ENCODE measurements at places on chromosomes 7 and 10.
A peak's percentile ranks its signal among the peaks of the same experiment; 100 is the strongest.

DNA sequence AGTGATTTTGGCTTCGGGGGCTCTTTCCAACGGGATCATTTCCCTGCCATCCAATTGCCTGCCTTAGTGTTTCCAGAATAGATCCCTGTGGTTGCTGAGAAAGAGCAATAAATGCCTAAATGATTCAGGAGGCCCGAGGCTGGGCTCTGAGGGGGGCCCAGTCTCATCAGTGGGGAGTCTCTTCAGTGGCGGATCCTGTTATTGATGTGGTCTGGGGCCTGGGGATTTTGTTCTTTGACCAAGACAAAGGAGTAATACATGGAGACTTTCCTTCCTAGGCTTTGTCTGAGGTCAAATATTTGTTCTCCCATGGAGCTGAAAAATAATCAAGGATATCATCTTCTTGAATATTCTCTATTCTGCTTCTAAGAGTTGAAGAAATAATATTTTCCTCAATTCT, 40.8 kb downstream of the TAS2R41 start:
- no peak for DNase-seq

DNA sequence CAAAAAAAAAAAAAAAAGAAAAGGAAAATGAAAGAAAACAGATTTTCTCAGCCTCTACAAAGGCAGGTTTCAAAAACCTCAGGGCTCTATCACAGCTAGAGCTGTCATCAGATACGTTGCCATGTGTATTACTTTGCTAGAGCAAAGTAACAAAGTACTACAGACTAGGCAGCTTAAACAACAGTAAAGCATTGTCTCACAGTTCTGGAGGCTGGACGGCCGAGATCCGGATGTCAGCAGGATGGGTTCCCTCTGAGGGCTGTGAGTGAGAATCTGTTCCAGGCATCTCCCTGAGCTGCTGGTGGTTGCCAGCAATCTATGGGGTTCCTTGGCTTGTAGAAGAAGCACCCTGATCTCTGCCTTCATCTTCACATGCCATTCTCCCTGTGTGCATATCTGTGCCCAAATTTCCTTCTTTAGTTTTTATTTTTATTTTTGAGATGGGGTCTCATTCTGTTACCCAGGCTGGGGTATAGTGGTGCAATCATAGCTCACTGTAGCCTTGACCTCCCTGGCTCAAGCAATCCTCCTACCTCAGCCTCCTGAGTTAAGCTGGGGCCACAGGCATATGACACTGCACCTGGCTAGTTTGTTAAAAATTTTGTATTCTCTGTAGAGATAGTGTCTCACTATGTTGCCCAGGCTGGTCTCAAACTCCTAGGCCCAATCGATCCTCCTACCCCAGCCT, 48.9 kb upstream of the KDM7A start:
- no peak for DNase-seq

DNA sequence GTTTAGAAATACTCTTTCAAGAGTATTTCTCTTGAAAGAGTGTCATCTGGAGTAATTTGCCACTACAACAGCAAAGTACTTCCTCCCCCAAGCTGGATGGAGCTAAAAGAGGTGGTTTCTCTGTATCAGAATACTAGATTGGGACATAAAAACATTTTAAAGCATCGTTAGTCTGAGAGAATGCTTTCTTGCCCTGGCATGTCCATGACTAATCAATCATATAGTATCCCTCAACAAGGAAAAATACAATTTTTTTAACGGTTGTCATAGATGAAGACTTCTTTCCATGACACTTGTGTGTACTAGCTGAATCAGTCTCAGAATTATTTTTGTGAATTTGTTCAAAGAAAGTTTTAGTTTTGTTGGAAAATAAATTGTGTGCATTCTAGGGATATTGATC, 237.9 kb downstream of the NEBL start:
- no peak for DNase-seq

DNA sequence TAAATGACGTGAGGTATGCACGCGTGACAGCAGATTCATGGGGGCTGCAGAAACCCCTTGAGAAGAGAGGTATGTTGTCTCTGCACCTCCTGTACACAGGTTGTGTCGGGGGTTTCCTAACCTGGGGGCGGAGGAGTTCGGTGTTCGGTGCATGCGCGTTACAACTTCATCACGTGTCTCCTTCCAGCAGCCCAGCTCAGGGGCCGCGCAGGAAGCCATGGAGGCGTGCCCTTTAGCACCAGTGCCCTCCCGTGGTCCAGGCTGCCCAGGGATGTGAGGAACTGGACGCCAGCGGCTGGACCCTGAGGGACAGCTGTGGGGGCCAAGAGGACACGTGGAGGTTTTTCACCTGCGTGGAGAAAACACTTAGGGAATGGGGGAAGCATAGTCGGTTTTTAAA, 186.4 kb downstream of the EBF3 start:
- no peak for DNase-seq

DNA sequence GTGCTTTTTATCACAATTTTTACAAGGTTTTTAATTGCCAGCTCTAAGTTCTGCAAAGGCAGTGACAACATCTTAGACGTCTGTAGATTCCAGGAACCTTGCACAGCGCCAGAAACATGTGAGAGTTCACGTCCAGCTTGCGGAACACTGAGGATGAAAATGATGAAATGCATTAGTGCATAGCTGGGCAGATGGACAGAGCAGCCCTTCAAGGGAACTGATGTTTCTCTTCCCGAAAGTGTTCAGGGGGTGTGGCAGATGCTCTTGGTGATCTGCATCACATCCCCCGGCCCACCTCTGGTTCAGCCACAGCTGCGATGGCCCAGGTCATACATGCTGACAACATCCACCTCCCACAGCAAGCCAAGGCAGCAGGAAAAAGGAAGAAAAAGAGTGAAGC, 40.9 kb downstream of the ITIH5 start:
- peak; percentile 83 for DNase-seq

DNA sequence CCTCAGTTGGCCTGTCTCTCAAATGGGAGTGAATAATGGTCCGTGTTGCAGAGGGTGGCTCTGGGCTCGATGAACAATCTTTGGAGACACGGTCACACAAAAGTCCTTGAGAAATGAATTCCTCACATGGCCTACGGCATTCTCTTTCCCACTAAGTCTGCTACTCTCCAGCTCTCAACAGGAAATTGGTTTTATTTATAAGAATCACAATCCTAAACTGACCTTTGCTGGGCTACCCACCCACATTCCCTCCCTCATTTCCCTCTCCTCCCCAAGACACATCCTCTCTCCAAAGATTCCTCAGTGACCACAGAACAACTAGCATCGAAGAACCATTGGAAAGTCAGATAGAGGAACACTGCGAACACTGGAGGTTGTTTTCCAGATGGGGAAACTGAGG, 4.7 kb downstream of the AFAP1L2 start:
- DNase-seq: no peak

- DNase-seq: no peak
Measured at GRCh38 chr7:47714669-47715607, 133.0 kb upstream of the TNS3 start.

DNA sequence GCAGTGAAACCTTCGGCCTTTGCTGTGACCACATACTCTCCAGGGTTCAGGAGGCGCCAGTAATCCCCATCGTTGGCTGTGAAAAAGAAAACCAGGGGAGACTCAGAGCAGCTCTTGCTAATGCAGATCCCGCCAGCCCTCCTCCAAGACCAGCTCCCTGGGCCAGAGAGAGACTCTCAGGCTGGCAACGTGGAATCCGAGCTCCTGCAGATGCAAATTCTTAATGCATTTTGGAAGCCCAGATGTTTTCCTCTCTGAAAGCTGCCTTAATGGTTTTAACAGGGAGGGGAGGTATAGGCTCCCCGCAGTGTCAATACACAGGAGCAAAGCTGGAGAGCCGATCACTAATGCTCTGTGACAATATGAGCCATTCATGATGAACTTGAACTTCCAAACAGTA, 80.8 kb downstream of the GPR26 start:
- no peak for DNase-seq

GRCh38 chr7:118626739-118627138, 402.2 kb downstream of the ANKRD7 start:
- DNase-seq: no peak

- no peak for DNase-seq
Measured at GRCh38 chr10:118412132-118412760, 70.1 kb upstream of the FAM204A start.

DNA sequence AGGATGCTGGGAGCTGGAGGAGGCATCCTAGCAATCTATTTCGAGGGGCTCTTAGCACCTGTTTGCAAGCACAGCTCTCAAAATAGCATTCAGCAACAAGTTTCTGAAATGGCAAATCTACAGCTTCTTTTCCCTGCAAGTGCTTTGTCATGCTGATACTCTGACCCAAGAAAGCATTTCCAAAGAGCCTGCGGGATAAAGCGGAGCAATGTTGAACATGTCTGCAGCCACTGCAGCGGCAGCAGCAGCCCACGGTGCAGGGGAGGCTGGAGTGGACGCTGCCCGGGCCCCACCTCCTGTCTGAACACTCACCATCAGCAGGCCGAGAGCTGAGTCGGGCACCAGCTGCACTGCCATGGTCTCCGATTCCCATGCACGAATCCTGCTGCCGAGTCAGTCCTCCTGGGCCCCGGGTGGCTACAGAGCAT, 964 bp downstream of the FRMD4A start:
- DNase-seq: no peak

- no peak for DNase-seq
Measured at GRCh38 chr10:76922666-76923065, 714.9 kb downstream of the KCNMA1 start.

GRCh38 chr7:105677817-105678573, 96.7 kb upstream of the EFCAB10 start:
- no peak for DNase-seq

- no peak for DNase-seq
Measured at GRCh38 chr10:108052981-108053380, 888.5 kb upstream of the SORCS1 start.

DNA sequence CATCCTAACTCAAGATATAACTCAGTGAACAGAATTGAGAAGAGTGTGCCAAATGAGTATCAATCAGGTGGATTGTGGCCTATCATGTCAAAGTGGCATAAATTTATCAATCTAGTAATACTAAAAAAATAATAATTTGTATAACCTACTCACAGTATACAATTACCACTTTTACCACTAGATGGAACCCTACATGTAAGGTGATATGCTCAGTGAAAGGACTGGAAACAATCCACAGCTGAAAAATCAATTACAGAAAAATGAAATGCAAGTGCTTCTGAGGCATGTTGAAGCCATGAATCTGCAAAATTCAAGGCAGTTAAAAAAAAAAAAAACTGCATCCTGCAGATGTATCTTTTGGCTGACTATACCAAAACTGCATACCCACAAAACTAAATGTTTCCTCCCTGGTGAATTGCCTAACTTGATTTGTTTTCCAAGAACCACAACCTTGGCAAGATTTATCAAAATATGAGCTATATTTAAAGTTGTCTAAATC, 13.9 kb downstream of the ARHGAP19 start:
- no peak for DNase-seq

DNA sequence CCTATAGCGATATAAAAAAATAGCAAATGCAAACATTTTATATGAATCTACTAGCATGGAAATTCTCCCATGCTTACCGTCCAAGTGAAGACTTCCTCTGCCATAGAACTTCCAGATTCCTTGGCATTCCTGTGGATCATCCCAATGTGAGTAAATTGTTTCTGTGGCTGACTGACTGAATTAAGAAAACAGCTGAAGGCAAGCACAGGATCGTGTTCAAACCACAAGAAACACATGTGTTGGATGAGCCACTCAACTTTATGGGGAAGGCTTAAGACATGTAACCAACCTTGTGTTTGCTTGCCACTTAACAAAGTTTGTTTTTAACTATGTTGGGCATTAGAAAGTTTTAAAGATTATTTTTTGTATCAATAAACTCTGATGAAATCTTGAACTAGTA, 2.6 kb upstream of the MYPN start:
- no peak for DNase-seq

DNA sequence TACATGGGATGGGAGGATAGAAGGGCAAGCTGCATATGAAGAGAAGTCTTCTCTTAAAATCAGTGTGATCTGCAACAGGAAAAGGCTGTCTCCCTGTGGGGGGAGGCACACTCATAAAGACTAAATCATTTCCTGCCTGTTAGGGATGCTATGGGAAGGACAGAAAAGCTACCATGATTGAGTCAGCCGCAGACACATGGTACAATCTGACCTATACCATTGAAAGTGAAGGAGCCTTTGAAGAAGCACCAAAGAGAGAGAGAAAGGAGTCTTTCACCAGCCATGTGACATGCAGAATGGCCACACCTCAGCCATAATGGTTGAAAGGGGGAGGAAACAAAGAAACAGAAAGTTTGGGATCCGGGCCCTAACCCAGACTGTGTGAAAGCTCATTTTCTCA, 29.1 kb downstream of the NUDCD3 start:
- no peak for DNase-seq

GRCh38 chr7:65325793-65326432, 47.7 kb upstream of the ZNF92 start:
- DNase-seq: no peak

DNA sequence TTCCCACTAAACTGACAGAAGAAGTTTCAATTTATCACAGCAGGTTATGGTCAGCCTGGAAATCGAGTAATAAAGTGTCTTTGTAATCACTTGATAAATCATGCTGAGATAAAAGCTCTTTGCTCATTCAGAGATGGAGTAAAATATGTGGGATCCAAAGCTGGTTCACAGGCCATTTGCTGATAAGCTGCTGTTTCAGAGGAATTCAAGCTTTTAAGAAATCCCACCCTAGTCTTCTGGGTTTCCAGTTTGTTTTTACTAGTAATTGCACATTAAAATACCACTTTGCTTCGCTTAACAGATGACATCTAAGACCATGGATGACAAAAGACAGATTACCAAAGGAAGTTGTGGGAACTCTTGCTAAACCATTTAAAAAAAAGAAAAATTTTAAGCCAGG, 37.4 kb upstream of the CDK6 start:
- no peak for DNase-seq

- DNase-seq: no peak
Measured at GRCh38 chr10:123146894-123147634, 872 bp upstream of the HMX2 start.

GRCh38 chr7:95102662-95103061, 195.3 kb downstream of the PPP1R9A start:
- no peak for DNase-seq

DNA sequence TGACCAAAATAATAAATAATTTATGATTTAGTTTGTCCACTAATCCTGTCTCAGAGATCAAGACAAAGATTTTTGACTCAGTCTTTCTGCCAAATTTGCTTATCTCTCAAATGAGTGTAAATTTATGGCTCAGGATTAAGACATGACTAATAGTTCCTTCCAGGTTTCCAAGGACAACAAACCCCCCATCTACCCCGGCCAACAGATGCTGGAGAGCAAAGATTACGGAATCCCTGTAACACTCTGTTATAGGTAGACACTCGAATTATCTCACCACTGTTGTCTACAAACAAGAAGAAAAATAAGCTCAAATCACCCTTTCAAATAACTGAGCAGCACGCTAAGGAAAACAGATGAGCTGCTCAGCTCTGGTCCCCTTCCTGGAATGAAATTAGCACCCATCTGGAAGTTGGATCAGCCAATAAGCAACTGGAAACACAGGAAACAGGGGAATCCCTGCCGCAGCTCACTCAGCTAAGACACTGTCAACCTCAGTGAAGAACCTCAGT, 56.8 kb upstream of the SVIL start:
- peak; percentile 82 for DNase-seq

Data from uterus (tissue), 4 donors.